D721Med (cell line): ENCODE measurements at places on chromosomes 12 and 14.

GRCh38 chr12:8080120-8080519, 2.0 kb upstream of the NECAP1 start:
- DNase-seq = no peak

GRCh38 chr12:85733221-85733840, 102.9 kb downstream of the RASSF9 start:
- no peak for DNase-seq

- DNase-seq = no peak
Measured at GRCh38 chr12:77630344-77630743, 200.3 kb upstream of the NAV3 start.

DNA sequence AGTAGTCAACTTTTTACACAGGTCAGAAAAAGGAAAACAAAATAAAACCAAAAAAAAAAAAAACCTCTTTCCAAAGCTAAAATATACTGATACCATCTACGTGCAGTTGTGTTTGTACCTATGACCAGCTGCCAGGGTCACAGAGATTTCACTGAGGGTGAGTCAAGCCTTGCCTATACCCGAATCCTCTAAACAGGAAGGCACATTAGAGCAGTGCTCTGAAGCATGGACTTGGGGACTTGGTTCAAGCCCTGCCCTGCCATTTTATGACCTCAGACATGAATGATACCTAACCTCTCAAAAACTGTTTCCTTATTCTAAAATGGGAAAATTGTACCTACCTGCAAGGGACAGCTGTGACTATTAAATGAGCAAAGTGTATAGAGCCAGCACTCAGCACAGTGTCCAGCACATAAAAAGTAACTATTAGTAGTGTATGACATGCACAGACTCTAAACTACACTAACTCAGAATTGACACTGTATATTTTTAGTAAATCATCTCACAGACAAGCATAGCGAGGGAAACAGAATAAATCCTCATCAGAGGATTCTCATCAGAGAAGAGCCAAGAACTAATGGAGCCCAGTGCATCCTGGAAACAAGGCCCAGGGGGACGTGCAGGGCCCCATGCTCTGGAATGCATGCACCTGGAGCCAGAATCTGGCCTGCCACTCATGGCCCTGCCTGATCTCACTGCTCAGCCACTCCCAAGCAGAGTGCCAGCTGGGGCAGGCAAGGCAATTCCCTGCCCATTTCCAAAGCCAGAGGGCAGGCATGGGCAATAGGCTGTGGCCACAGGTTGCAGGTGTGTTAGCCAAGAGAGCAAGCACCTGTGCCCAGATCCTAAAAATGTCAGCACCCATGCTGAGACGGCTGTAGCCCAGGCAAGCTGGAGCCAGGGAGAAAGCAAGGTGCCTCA, 57.0 kb downstream of the NT5DC3 start:
- no peak for DNase-seq

GRCh38 chr14:24996930-24997725, 52.8 kb downstream of the STXBP6 start:
- no peak for DNase-seq

DNA sequence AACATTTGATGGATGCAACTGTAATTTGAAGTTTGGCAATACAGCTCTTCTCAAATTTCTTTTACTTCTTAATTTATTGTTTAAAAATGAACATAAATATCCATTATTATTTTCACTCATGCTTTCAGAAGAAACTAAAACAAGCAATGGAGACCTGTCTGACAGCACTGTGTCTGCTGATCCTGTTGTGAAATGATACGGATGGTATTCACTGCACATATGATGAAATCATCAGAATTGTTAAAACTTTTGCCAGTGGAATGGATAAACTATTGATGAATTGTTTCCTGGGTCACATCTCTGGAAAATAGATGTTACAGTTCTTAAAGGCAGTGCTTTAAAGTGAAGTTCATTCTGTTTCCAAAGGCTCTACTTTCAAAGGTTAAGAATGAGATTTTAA, 59.2 kb downstream of the WASHC4 start:
- DNase-seq = no peak

- peak; percentile 40 for DNase-seq
Measured at GRCh38 chr14:74038020-74038859, 19.1 kb downstream of the BBOF1 start.

GRCh38 chr12:78891646-78892353, 27.2 kb downstream of the SYT1 start:
- no peak for DNase-seq

DNA sequence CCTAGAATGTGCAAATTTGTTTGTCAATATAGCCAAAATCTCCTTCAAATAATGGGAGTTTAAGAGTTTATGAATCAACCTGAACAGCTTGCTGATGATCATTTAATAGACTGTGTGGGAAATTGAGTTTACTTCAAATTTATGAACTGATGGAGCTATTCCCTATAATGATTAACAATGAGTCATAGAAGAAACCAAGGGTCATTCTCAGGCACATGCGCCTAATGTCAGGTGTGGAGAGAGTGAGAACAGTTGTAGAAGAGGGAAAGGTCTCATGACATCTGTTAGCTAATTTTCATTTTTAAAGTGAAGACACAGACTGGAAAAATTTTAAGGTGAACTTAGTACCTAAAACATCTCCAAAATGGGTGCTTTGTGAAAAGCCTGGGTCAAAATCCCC, 191.8 kb downstream of the BMP4 start:
- DNase-seq = no peak

- no peak for DNase-seq
Measured at GRCh38 chr12:98916106-98916505, 271.0 kb downstream of the APAF1 start.

DNA sequence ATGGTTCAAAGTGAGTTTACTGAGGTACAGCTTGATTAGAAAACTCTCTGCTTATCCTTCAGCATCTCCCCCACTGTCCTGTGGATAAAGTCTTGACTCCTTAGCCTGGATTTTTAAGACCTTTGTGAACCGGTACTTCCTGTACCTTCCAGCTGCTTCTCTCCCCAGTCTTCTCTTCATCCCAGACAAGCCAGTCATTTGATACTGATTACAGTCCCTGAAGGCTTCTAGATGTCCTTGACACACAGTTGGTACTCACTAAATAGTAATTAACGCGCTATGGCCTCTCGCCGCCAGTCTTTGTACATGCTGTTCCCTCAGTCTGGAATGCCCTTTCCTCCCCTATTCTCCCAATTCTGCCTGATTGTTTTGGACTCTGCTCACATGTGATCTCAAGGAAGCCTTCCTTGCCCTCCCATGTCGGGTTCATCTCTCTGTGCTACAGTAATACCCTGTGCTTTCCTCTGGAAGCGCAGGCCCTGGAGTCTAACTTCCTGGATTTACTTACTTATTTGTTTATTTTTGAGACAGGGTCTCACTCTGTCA, 50.6 kb upstream of the PTGR2 start:
- DNase-seq = no peak

GRCh38 chr12:58225203-58225877, 284.0 kb downstream of the ATP23 start:
- no peak for DNase-seq

DNA sequence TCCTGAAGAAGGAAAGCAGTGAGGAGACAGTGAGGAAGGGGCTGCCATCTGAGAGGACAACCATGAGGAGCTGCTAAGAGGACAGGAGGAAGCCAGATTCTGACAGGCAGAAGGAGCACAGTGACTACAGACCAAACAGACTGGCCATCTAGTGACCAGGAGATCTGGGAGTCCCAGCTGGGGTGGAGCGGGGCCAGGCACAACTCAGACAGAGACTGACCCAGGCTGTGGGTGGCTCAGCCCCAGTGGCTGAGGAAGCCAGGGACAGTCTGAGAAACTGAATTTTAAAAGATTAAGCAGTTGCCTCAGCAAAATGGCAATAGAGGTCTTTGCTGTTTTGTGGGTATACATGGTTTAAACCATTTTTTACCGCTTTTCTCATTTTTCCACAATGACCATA, 28.9 kb downstream of the LRRC74A start:
- no peak for DNase-seq

- no peak for DNase-seq
Measured at GRCh38 chr12:45670346-45671065, 59.0 kb upstream of the ARID2 start.

DNA sequence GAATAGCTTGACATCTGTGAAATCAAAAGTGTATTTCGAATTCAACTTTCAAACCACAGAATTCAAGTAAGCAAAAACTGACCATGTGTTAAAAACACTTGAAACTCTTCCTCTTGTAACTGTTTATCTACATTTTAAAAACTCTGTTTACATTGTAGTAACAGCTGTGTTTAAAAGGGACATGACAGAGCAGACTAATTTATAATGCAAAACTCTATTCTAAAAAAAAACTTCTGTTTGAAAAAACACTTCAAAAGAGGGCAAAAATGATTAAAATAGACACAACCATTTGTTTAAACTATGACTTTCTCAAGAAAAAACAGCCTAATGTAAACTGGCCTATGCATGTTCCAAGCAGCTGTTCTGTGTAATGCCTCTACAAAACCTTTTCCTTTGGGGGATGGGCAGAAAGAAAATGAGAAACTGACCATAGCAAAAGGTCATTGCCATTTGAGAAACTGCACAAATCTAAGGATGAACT, 149.1 kb upstream of the HMGA2 start:
- no peak for DNase-seq

GRCh38 chr14:49420201-49420600, 166.0 kb downstream of the RPS29 start:
- DNase-seq = no peak

DNA sequence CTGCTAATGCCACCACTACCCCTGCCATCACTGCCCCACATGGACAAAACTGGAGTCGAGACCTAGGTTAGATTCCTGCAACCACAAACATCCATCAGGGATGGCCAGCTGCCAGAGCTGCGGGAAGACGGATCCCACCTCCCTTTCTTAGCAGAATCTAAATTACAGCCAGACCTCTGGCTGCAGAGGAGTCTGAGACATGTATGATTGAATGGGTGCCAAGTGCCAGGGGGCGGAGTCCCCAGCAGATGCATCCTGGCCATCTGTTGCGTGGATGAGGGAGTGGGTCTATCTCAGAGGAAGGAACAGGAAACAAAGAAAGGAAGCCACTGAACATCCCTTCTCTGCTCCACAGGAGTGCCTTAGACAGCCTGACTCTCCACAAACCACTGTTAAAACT, 7.1 kb upstream of the OAS2 start:
- no peak for DNase-seq

DNA sequence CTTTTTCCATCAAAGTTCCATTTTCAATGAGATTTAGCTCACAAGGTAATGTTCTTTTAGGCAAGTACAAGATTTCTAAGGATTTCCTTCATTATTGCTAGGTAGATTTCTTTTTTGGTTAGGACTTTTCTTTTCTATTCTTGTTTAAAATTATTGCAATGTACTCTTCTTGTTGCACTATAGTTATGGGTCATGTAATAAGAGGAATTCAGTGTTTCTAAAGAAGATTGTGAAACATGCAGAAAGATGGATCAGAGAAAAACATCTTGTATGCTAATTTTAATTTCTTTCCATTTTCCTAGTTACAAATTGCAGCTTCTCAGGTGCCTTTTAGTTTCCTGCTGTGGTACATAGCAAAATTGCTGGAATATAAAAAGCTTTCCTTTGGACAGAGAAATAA, 56.1 kb downstream of the BTG1 start:
- DNase-seq = no peak
